Epithelial cell of umbilical artery (primary cell): ENCODE measurements at places on chromosomes 16 and 17. TPM values are rescaled to one million over a fixed set of nuclear protein-coding genes. Genes with fewer than 3 reads are reported as not detected.

Gene CAPNS2
- 0.97 and 2.3 TPM in 2 replicates for total RNA-seq

Gene ITGB3
- 33.7 and 68.9 TPM in 2 replicates for total RNA-seq

Gene KRT27
- not detected in 2 replicates for total RNA-seq

Gene PPP4C
- total RNA-seq: 256 and 366 TPM in 2 replicates

Gene C17orf78
- not detected in 2 replicates for total RNA-seq

Gene OSGIN1
- 0.91 and 0.97 TPM in 2 replicates for total RNA-seq

Gene GPRC5B
- total RNA-seq: 24.0 and 28.0 TPM in 2 replicates
